NCI-H1092 (cell line): ENCODE measurements at places on chromosomes 4 and X.

DNA sequence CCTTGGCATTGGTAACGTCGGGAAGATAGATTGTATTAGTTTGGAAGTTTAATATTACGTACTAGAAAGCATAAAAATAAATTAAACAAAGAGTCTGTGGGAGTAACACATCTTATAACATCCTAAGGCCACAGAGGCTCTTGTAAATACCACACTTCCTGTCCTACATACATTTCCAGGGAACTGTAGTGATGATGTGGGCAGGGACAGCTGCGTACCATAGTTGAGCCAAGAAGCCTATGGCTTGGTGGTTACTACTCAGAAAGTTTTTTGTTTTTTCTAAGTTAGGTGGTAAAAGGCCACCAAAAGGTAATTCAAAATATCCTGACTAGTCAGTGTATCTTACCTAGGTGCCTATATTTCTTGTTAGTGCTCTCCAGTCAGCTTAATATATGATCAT is 4.6 kb upstream of the ANKRD50 start:
- DNase-seq: no peak

- DNase-seq: peak; percentile 90
Measured at GRCh38 chr4:123649645-123650391, 253.2 kb downstream of the SPRY1 start.

DNA sequence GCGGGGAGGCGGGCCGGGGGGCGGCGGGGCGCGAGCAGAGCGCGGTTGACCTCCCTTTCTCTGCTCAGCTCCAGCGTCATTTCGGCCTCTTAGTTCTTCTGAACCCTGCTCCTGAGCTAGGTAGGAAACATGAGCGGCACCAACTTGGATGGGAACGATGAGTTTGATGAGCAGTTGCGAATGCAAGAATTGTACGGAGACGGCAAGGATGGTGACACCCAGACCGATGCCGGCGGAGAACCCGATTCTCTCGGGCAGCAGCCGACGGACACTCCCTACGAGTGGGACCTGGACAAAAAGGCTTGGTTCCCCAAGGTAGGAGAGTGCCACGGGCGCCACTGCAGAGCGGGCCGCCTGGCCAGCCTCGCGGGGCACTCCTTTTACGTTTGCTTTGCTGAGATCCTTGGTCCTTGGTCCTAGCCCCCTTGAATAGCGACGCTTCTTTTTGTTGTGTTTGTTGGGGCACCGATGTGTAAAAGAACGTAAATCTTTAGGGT is at the start of gene HTATSF1:
TSS of gene HTATSF1 (plus strand) at position 37 of the 497 bp plus-strand sequence. CDS start at position 130, 93 bp downstream.
- no peak for DNase-seq

DNA sequence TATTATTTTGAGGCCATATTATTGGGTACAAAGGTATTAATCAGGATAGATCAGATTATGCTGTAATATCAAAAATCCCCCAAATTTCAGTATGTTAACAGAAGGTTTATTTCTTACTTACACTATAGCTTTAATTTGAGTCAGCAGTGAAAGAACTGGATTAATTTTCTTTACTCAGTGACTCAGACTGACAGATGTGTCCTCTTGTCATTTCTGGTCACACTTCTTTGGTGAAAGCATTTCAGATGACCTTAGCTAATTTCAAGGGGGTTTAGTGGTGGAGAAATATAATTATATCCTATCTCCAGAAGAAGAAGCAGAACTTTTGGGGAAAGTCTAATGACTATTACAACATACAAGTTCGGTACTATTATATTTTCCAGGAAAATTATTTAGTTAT is 12.4 kb downstream of the DDIT4L start:
- DNase-seq: no peak

- no peak for DNase-seq
Measured at GRCh38 chrX:7512845-7513244, 330.1 kb upstream of the VCX start.

DNA sequence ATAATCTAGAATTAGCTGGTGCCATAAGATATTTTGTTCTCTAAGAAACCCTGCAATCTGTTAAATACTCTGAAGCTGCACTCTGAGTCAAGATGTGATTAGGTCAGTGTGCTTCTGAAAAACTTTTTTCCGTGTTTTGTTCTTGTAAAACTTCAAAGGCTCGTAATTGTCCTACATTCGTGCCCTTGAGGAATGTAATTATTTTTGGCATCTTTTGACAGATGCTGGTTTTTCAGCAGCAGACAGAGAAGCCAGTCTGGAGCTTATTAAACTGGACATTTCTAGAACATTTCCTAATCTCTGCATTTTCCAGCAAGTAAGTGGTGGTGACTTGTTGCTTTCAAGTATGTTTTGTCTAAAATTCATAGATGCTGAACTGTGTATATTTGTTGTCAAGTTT is 36.8 kb upstream of the TADA2B start:
- DNase-seq: no peak

GRCh38 chrX:14673236-14673635 is 143.9 kb downstream of the GLRA2 start:
- DNase-seq: no peak

DNA sequence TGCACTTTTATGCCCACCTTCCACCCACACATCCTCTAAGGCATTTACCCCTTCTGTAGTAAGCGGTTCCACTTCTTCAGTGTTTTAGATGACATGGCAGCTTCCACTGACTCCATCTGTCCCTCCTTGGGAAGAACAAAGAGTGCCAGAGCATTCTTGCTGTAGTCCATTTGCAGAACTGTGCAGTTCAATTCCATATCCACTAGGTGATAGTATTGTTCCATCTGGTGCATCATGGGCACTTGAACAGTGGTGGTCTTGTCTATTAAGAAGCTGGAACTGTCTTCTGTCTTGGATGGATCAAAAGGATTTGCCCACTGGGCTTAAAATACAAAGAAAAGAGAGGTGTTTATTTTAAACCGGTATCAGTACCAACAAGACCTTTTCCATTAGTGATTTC is 3.5 kb downstream of the SERPINA7 start:
- DNase-seq: no peak

GRCh38 chrX:41108007-41108406 is 22.8 kb downstream of the USP9X start:
- DNase-seq: no peak

GRCh38 chr4:18025288-18025687 is 3.7 kb upstream of the LCORL start:
- no peak for DNase-seq

DNA sequence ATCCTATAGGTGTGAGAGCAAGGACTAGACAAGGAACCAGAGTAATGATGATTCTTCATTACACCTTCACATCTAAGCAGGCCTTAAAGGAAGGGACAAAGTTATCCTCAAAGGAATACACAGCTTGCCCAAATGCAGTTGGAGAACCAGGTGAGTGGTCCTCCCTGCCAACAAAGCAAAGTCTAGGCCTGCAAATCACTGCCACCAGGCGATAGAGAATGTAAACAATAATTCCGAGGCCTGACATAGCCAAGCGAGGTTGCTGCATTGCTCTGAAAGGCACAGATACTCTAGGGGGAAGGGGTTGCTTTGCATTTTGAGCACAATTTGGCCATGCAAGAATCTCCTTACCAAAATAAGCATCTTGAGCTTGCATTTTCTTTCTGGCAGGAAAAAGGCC is 178.2 kb upstream of the FAT1 start:
- no peak for DNase-seq

GRCh38 chr4:47195706-47196105 is 164.3 kb downstream of the GABRB1 start:
- no peak for DNase-seq

- no peak for DNase-seq
Measured at GRCh38 chr4:122117743-122118142, 34.4 kb upstream of the BLTP1 start.

GRCh38 chr4:161404346-161405110 is 759.3 kb downstream of the FSTL5 start:
- no peak for DNase-seq

- DNase-seq: no peak
Measured at GRCh38 chr4:60359746-60360367, 840.3 kb upstream of the ADGRL3 start.

- no peak for DNase-seq
Measured at GRCh38 chr4:4555916-4556315, 14.1 kb upstream of the STX18 start.

DNA sequence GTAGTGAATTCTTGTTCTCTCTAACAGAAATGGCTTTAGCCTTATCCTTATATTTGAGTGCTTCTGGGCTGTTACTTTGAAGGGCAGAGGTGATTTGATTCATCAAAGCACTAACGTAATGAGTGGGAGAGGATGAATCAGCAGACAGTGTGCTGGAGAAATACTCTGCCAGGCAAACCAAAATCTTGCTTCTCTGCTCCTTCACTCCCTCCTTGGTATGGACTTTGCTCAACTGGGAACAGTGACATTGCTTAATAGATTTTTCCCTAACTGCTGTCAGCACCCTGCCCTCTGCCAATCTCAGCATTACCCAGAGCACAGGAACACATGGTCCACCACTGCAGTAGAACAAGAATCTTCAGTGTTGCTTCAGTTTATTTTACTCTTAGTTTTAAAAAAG is 56.0 kb downstream of the PDLIM5 start:
- no peak for DNase-seq

GRCh38 chr4:601612-602558 is 23.5 kb upstream of the PDE6B start:
- DNase-seq: no peak

- no peak for DNase-seq
Measured at GRCh38 chr4:142824368-142824767, 21.7 kb downstream of the INPP4B start.

GRCh38 chrX:37357436-37357835 is 8.3 kb downstream of the PRRG1 start:
- no peak for DNase-seq

GRCh38 chr4:14180166-14180565 is 552.6 kb upstream of the BOD1L1 start:
- no peak for DNase-seq
